ENCODE measurements at places on chromosomes 13 and 19.

- no peak for DNase-seq
Measured at GRCh38 chr19:46637224-46637623, 1.2 kb upstream of the GNG8 start.

DNA sequence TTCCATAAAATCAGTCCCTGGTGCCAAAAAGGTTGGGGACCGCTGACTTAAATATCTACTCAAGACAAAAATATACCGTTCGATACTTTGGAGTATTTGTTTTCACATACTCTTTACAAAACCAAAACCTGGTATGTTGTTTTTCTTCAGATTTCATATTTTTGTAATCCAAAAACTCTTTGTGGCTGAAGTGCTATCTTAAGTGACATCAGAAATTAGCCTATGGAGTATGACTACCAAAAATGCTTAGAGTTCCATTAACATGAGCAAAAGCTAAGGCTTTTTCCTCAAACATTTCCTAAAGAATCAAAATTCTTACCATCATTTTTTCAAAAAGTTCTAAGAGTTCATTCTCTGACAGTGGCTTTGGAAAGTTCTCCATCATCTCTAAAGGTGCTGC is 52.0 kb downstream of the DIAPH3 start:
- DNase-seq: no peak

DNA sequence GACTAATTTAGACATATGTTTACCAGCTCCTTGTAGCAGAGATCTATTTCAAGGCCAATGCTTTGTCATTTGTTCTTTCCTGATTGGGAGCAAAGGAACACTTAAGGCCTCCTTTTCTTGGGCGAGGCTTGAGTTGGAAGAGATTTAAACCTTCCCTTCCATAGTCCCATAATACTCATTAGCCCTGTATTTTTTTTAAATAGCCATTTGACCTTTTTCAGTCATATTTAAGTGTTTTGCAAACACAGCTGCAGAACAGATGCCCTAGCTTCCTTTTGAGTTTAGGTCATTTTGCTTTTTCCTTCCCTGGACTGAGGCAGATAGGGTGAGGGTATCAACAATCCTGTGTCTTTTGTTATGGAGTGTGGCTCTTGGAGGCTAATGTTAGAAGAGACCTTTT is 198.3 kb downstream of the NBEA start:
- no peak for DNase-seq

DNA sequence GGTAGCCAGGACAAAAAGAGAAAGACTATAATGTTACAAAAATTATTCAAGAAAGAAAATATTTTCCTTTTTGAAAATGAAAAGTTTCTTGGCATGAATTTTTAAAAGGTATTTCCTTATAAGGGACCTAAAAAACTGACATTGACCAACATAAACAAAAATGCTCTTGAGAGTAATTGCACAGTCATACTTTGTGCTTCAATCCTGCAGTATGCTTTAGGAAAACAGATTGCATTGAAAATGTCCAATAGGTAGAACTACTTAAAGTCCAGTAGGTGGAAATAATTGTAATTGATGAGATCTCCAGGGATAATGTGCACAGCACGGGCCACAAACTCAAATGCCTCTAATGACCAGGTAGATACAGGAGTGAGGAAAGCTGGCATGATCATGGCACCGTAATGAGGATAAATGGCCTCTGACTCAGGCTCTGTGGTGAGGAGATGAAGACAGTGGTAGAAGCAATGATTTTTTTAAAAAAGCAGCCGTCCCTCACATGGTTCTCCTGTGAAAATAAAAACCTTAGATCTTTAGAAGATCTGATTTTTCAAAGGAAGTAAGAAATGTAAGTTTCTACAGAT is 278.0 kb downstream of the ITGBL1 start:
- no peak for DNase-seq

Measured in COLO829 (cell line).